ENCODE measurements at places on chromosomes 16 and 17.

- no peak for DNase-seq
Measured at GRCh38 chr17:14019186-14019956, 49.9 kb upstream of the COX10 start.

GRCh38 chr16:87150262-87150661 is 166.9 kb downstream of the C16orf95 start:
- DNase-seq: no peak

DNA sequence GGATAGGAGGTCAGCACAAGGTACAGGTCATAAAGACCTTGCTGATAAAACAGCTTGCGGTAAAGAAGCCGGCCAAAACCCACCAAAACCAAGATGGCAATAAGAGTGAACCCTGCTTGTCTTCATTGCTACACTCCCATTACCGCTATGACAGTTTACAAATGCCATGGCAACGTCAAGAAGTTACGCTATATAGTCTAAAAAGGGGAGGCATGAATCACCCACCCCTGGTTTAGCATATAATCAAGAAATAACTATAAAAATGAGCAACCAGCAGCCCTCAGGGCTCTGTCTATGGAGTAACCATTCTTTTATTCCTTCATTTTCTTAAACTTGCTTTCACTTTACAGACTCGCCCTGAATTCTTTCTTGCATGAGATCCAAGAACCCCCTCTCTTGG is 1.0 kb upstream of the HSBP1 start:
- no peak for DNase-seq

DNA sequence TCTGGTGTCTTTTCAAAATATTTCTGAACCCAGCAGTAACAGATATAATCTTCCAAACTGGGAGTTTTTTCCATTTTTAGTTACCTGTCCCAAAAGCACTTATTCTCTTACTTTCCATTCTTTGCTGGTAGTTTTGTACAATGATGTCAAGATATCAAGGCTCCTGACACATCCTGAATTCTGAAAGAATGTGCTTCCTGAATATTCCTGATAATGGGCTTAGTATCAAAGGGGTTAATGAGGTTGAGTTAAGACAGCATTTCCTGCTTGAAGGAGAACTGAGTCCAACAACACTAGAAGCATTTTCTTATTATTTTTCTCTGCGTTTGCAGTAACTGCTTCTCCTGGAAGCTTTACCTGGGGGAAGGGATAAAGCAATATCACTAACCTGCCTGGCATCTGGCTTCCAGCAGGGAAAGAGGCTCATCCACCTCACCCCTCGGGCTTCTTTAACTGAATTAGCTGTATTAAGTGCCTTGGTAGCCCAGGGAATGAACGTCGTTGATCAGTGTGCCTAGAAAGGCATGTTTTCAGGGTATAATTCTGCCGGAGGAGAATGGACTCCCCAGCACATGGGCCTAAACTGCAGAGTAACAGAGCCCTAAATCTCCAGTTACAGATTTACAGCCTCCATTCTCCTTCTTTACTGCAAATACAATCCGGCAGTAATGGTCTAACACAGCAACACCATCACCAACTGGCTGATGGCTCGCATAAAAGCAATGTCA is 134.4 kb downstream of the SNX11 start:
- DNase-seq: no peak

DNA sequence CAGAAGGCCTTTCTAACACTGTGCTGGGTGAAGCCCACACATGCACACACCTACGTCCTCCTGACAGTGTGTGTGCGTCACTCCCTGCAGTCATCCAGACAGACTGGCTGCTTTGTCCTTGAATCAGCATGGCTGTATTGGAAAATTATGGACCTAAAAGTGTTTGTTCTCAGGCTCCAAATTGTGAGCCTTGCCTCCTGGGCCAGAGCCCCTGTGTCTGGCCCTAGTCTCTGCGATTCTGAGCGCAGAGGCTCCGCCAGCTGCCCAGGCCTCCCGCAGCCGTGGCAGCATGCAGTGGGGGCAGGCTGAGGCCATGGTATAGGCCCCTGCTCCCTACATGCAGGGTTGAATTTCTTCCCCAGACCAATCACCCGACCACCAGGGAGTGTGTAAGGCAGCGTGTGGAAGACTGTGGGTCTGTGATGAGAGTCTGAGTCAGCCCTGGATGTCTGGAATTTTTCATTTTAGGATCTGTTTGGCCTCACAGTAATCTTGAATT is 166.9 kb downstream of the LGALS9B start:
- no peak for DNase-seq

- peak; percentile 84 for DNase-seq
Measured at GRCh38 chr17:62627219-62627903, at the start of gene MRC2. TSS of gene MRC2 (plus strand) at chr17:62627670. CDS start at chr17:62627803, 133 bp downstream.

DNA sequence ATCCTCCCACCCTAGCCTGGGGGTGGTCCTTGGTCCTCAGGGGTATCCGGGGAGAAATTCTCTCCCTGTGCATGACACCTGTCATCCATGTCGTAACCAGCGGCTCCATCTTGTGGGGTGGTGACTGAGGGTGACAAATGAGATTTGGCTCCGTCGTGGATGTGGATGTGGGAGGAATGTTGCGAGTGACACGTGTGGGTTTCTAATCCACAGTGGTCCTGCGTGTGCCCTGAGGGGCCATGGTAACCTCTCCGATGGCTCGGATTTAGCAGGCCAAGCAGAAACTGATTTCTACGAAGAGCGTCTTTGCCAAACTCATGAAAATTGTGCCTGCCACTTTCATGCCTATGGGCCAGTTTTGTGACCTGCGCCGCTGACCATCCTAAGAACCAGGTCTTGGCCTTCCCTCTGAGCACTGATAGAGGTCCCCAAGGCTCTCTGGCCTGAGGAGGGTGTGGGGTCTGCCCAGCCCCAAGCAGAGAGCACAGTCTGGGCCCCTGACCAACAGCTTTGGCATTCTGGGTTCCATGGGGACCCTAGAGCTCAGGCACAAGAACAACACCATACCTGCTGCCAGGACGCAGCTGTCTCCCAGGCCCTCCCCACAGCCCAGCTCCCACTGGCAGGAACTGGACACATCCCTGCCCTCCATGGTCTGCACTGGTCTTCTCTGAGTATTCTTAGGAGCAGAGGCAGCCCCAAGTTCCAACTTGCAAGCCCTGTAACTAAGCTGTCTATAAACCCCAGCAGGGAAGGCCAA is 79.0 kb downstream of the AMFR start:
- DNase-seq: no peak

DNA sequence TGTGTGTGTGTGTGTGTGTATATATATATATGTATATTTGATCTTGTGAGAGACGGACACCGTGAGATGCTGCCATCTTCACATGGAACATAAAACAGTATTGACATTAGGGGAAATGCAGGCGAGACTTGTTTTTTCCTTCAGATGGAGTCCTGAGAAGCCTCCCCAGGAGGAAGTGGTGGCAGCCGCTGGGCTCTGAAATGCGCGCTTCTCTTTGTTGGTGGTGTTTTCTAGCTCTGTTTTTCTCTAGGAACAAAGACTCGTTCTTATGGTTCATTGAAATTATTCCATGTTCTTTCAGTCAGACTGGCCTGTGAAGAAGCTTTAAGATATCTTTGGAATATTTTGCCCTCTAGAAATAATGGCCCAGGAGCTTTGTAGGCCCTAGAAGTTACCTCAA is 32.9 kb downstream of the SNX29 start:
- DNase-seq: no peak

- no peak for DNase-seq
Measured at GRCh38 chr17:82112181-82112913, 14.3 kb upstream of the FASN start.

- no peak for DNase-seq
Measured at GRCh38 chr16:85363881-85364280, 249.2 kb upstream of the GSE1 start.

DNA sequence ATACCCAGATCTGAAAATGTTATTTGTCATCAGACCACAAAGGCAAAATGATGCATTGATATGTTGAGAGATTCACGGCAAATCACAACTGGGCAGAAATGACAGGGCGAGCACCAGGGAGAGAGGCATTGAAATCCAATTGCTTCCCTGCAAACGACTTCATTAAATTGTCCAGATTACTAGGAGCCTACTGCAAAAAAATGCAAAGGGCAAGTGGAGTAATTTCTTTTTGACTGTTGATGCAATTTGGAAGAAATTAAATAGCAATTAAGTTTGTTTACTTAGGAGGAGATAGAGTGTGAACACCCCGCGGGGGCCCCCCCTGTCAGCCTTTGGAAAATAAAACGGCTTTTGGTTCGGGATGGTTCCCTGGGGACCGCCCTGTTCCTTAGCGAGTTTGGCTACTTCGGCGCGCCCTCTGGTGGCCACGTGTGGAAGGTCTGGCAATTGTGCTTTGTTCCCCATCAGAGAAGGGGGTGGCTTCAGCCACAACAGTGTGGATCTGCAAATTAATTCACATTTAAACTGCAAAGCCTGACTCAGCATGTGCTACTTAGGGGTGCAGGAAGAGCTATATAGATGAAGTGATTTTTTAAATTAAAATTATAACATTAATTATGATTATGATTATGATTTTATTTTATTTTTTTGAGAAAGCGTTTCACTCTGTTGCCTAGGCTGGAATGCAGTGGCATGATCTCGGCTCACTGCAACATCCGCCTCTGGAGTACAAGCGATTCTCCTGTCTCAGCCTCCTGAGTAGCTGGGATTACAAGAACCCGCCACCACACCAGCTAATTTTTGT is 14.5 kb upstream of the TMC7 start:
- DNase-seq: peak; percentile 75

- DNase-seq: peak; percentile 78
Measured at GRCh38 chr17:79045842-79046196, 21.9 kb downstream of the C1QTNF1 start.

GRCh38 chr17:78999947-79000395 is 9.6 kb downstream of the CANT1 start:
- no peak for DNase-seq

- DNase-seq: no peak
Measured at GRCh38 chr16:4190712-4191333, 51.1 kb downstream of the SRL start.

DNA sequence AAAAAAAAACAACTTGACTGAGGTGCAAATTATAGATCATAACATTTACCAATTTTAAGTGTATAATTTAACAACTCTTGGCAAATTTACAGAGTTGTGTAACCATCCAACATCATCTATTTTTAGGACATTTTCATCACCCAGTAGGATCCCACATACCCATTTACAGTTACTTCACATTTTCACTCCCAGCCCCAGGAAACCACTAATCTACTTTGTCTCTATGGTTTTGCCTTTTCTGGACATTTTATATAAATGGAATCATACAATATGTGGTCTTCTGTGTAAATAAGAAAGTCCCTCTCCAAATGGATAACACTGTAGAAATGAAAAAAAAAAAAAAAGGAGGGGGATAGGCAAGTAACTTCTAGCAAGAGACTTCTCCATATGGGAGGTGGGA is 26.1 kb upstream of the XYLT1 start:
- DNase-seq: no peak

DNA sequence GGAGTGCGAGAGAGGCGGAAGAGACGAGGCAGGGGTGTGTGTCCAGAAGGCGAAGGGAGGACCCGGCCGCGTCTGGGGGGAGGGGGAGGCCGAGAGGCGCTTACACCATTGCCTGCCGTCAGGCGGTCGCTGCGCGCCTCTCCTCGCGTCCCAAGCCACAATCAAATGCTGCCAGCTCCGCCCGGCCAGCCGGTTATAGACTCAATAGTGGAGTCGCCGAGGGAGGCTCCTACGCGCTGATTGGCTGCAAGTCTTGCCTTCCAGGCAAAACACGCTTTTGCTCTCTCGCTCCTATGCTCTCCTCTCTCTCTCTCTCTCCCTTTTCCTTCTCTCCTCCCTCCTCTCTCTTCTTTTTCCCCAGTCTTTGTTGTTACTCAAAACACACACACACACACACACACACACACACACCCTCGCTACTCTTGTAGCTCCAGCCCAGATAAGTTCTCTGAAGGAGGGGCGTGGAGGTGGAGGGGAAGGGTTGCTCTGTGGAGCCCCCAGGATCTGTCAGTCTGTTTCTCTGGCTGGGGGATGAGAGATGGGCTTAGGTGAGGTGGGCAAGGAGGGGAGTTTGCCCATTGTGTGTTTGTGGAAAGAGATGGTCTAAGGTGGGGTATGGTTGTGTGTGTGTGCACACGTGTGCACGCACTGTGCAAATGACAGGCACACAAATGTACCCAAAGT is at the start of gene DLX3:
TSS of gene DLX3 (minus strand) at position 170 of the 684 bp plus-strand sequence. CDS start 226 bp downstream, outside the sequence.
- DNase-seq: peak; percentile 68

DNA sequence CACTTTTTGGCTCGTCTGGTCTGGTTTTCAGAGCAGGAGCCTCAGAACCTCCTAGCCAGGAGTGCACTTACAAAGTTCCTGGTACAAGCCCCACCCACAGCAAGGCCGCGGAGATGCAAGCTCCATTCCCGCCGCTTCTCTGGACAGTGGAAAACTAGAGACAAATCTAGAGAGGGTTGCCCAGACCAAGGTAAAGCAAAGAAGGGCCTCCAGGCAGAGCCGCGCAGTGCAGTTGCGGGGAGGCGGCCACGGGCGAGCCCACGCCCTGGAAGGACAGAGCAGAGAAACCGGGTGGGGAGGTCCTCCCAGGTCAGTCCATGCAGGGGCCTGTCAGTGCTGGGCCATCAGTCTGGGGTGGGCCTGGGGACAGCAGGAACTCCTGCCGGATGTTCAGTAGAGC is 11.0 kb upstream of the OSGIN1 start:
- no peak for DNase-seq

DNA sequence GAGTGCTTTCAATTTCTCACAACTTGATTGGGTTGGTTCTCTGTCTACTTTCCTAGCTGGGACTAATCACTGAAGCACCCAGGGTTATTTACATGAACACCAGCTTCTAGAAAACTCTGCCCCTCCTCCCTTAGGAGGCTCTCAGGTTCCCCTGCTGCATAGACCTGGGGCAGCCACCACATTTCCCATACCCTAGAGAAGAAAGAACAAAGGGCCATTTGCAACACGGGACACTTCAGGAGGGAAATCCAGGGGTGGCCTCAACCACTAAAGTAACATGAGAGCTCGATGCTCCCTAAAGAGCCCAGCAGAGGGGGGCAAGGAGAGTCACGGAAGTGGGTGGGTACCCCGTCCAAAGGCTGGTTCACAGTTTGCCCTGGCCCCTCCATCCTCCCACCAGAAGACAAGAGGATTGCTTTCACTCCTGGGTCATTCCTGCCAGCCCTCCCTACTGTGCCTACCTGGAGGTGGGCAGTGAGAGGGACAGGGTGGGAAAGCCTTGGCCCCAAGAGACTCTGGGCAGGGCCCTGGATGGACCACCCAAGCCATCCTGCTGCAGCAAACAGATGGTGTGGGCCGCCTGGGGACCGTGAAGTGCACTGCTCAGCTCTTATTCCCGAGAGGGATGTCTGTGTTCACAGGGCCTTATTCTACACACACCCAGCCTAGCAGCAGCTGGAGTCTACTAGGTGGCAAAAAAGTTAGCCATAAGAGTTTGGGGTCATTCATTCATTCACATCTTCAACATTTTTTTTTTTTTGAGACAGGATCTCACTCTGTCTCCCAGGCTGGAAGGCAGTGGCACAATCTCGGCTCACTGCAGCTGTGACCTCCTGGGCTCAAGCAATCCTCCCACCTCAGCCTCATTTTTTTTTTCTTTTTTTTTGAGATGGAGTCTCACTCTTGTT is 392.1 kb downstream of the SOX9 start:
- DNase-seq: no peak

GRCh38 chr16:82061861-82062525 is 26.9 kb downstream of the HSD17B2 start:
- peak; percentile 47 for DNase-seq
